ENCODE measurements at places on chromosomes 7 and 10.

DNA sequence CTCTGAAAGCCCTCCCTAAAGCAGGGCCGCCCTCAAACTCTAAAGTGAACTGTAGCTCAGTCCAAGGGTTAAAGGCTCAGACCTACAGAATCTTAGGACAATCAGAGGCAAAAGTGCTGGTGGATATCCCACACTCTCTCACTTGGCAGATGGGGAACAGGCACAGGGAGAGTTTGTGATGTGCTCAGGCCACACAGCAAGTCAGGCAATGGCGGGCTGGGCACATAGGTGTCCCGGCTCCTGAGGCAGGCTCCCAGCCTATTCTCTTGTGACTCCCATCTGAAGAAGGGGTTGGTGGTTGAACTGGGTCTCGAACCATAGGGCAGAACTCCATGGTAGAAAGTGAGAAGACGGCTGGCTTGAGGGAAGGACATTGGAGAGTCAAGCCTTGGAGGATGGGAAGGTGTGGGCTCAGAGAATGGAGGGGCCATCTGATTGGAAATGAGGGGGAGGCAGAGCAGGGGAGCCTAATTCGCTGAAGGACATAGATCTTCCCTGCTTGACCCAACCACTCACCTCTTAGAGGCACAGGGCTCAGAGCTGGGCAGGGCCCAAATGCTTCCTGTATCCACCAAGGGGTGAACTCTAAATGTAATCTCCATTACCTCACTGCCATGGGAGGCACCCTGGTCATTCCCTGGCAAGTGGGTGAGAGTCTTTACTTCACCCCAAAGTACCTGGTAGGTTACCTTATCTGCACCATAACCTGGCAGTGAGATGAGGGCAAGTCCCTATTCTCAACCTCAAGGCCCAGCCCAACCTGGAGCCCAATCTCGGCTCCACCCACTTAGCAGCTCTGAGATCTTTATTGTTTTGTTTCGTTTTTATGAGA is 4.9 kb upstream of the ZMIZ1 start:
- DNase-seq = no peak

DNA sequence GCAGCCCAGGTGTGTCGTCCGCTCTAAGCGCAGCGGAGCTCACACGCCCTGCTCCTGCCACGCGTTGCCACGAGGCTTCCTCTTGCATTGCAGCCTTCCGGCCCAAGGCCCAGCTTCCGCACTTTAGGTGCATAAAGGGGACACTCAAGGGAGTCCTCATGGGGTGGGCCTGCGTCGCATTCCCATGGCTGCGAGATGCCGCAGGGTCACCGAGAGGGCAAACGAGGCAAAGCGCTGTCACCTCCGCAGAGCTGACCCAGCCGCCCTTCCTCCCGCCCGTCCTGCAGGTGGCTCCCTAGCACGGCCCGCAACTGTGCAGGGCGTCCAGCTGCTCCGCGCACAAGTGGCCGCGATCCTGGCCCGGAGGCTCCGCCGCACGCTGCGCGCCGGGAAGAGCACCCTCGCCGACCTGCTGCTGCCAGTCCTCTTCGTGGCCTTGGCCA is 283.5 kb downstream of the ABCA13 start:
- DNase-seq = no peak

GRCh38 chr10:132897516-132898381 is 44.6 kb downstream of the CFAP46 start:
- DNase-seq = no peak

- no peak for DNase-seq
Observed at GRCh38 chr7:11706666-11707605, 125.1 kb downstream of the THSD7A start.

DNA sequence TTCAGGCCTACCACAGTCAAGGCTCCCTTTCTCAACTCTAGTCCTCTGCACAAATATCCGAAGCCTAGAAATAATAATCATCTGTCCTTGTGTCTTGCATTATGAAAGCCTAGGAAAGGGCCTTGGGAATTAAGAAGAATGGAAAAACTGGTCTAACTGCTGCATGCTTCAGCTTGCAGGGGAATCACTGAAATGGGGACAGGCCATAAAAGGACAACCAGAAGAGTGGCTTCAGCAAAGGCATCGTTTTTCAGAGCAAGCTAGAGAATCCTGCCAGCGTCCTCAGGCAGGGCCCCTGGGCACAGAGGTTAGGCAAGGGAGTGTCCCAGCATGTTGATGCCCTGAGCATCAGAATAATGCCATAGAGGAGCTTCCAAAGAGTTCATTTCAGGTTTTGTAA is 13.2 kb downstream of the ERVW-1 start:
- no peak for DNase-seq

DNA sequence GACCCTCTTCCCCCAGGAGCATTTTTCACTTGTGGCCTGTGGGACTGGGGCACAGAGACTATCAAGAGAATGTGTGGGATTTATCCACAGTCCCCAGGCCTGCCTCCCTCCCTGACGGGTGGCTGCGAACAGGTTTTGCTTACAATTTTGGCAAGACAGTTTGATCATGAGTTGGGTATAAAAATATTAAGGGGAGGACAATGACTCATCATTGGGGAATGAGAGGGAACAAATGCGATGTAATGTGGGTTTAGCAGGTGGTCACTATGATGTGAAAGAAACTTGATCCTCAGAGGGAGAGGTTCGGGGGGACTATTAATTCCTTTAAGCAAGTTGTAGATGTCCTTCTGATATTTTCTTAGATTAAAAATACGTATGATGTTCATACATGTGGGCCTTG is 52.2 kb downstream of the EMX2 start:
- DNase-seq = no peak

GRCh38 chr7:45158471-45158870 is 880 bp downstream of the RAMP3 start:
- no peak for DNase-seq

DNA sequence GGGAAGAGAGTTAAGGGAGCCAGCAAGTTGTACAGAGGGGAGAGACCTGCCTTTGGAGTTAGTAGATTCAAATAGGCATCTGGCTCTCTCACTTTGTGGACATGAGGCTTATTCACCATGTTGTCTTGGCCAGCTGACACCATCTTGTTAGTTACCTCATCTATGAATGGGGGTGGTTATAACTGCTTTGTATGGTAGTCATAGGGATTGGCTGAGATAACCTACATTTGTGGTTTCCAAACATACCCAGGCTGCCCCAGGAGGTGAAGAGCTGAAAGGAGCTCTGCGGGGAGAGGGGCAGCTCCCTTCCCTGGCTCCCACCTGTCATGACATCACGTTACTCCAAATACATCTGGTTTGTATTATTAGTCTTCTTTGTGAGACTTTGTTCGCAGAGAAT is 393.3 kb upstream of the AUTS2 start:
- DNase-seq = no peak

DNA sequence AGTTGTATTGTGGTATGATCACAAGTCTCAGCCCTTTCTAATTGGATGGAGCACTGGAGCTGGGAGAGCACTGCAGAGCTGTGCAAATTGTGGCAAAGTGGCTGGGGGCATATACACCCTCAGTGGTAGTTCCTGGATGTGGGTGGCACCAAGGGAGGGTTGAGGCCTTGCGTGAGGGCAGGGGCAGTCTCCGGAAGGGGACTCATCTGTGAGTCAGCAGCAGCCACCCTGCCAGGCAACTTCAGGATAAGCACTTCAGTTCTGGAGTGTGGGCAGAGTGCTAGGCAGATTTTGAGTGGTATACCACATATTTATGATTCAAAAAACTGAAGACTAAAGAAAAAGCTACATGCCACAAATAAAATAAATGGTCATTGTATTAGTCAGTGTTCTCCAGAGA is 210.5 kb downstream of the ETV1 start:
- no peak for DNase-seq

DNA sequence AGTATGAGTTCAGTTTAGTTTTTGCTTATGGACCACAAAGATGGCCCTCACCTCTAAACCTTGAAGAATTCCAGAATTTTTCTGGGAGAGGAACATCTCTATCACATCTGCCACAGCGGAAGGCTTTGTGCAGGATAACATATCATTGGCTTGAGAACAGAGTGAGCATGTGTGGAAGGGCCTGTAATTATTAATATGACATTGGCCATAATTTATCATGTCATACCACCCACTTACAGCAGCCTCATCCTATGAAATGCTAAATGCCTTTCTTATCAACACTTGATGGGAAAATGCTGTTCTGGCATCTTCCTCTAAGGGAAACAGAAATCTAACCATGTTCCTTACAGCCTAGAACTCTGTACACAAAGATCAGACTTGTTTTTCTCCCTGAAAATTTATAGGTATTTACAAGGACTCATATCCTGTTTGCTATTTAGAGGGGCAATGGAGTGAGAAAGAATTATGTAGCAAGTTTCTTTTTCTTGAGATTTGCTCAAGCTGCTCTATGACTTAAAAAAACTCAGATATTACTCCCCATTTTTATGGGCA is 817.3 kb downstream of the LRMDA start:
- no peak for DNase-seq

- DNase-seq = no peak
Observed at GRCh38 chr10:48750019-48750418, 65.3 kb downstream of the WDFY4 start.

DNA sequence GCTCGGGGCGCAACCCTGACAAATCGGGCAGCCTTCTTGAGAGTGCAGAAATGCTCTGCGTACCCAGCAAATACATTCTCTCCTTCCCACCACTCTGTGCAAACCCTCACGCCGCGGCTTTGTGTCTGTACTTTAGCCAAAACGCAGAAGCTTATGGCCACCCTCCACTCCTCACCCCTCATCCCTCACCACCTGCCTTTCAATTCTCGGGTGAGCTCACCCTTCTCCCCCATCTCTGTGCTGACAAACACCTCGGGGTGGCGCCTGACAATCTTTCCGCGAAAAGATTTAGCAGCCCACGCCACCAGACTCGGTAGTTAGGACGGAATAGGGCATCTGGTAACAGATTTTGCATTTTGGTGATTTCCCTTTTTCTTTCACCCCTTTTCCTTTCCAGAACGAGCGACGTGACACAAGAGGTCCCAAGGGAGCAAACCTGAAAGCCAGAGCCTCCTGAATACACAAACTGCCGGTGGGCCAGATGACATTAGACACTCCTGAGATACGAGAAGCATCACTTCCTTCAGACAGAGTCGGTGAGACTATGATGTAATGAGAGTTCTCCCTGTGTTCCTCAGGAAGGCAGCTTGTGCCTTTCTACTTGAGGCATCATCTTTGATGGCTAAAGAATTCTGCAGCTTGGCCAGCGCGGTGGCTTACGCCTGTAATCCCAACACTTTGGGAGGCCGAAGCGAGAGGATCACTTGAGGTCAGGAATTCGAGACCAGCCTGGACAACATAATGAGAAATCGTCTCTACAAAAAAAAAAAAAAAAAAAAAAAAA is 671 bp upstream of the ATAD1 start:
- DNase-seq = no peak

GRCh38 chr7:138822867-138823535 is 25.0 kb upstream of the ATP6V0A4 start:
- no peak for DNase-seq

Measured in hematopoietic multipotent progenitor cell treated with erythropoietin and hydrocortisone succinate and interleukin-3 and kit ligand, for 17 days (in vitro differentiated cells).